ENCODE measurements at places on chromosomes 1 and 21.

DNA sequence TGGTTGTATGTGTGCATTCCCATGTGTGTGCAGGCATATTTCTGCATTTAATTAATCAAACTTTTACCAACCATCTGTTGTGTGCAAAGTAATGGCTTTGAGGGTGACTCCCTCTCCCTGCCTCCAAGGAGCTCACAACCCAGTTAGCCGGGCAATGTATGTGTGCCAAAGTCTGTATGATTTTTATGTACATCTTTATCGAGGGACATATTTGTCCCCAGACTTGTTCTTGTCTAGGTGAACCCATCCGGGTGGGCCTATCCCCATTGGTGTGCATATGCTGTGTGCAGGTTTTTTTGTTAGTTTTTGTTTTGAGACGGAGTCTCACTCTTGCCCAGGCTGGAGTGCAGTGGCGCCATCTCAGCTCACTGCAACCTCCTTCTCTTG is 1.8 kb downstream of the SYTL1 start:
- no peak for DNase-seq

DNA sequence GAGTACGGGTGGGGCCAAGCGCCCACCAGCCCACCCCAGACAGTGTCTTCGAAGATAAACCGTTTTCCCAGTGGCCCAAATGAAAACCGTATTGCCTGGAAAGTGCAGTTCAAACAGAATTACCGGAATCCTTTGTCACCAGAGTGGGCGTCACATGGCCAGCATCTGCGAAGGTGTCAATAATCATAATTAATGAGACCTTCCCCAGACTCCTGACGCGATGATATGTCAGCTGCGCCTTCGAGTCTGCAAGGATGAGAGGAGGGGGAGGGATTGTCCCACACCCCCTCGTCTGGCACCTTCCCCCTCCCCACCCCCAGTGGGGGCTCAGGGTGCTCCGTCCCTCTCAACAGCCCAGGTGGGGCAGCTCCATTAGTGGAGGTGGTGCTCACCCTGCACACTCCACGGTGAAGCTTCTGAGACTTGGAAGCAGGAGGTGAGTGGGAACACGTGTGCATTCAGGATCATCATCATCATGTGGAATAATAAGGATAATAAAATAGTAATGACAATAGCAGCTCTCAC is 215.1 kb downstream of the PTPRU start:
- no peak for DNase-seq

DNA sequence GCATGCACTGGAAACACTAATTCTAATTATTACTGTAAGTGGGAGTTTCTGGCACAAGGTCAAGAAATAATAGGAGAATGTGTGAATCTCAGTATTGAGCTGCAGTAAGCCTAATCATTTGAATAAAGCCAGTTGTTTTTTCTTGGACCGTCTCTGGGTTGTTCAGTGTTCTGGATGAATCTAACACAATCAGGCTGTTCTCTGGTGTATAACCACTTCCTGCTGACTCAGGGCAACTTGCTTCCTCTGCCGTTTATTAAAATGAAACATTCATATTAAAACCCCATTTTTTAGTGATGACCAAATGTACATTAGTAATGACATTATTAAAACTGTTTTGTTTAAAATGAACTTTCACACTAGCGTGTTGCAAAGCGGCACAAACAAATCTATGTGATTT is 273.1 kb upstream of the SNX7 start:
- peak; percentile 80 for DNase-seq

- no peak for DNase-seq
These were observed 106.4 kb downstream of the RGL1 start for GRCh38 chr1:183911285-183911684.

DNA sequence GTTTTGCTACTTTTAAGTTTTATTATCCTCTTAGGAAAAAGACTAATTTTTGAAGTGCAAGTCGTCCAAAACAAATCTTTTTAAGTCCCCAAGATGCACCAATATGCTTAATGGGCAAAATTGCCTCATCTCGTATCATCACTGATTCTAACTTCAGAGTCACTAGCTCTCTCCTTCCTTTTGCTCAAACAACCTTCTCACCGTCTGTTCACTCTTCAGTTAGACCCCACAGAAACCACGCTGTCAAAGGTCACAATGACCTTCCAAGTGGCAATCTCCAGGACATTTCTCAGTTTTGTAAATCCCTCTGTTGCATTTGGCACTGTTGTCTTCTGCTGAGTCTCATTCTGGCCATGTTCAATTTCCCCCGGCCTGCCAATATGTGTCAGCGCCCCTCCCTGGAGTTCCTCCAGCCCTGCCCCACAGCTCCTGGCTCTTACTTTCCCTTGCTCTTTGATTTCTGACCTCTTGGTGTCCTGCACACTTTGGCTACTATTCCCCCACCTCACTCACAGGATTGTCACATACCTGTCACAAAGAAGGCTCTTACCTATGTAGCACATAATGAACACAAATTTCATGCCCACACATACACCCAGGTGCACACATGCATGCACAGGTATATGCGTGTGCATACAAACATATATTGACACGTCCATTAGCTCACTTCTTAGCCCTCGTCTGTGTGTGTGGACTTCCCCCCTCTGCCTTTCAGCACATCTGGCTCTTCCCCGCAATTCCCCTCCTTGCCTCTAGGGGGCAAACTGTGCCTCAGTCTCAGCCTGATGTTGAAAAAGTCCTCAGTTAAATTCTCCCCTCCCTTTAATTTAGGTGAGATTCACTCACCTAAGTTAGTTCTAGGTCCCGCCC is 354.0 kb upstream of the DUSP10 start:
- peak; percentile 21 for DNase-seq
